ENCODE measurements at places on chromosomes 2 and 18. TPM values are rescaled to one million over a fixed set of nuclear protein-coding genes. Genes with fewer than 3 reads are reported as not detected.
A peak's percentile ranks its signal among the peaks of the same experiment; 100 is the strongest.

SCYGR4 gene
- total RNA-seq = not detected

EDAR gene
- total RNA-seq = not detected

CAPN14 gene
- 0.04 TPM for total RNA-seq

GBX2 gene
- total RNA-seq = not detected

IRS1 gene
- total RNA-seq = 13.0 TPM

ASXL3 gene
- total RNA-seq = 2.7 TPM

GRCh38 chr2:226475650-226476049 is 324.0 kb downstream of the IRS1 start:
- no peaks in the 10 kb centered on the region for H3K27me3 ChIP-seq
- no peaks in the 10 kb centered on the region for H3K4me1 ChIP-seq
- no peak for DNase-seq
- H3K36me3 ChIP-seq = no peaks in the 10 kb centered on the region
- no peak overlapping the region for H3K27ac ChIP-seq

- DNase-seq = no peak
- H3K4me1 ChIP-seq = no peaks in the 10 kb centered on the region
- H3K36me3 ChIP-seq = peaks cover 11% of the 10 kb centered on the region
These were observed 42.0 kb downstream of the TTR start for GRCh38 chr18:31633392-31634330.

DNA sequence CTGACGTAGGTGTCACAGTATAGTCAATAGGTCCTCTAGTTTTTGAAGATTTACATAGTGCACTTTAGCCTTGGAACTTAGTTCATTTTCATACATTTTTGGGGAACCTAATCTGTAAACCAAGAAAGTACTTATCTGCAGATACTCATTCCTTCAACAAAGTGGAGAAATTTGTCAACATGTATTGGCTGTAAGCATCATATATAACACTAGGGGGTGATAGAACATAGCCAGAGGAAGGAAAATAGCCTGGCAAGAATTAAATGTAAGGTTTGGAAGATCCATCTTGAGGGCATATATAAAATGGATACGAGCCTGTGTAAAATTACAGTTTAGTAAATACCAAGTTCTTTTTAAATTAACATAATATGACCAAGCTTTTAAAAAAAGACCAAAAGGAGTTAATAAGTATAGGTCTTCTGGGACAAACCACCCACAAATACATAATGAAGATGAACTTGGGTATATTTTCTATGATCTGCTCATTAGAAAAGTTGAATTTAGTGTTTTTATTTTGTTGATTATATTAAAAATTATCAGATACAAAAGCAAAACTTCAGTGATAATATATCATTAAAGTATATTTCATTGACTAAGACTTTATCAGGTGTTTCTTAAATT is 18.2 kb downstream of the RPL37A start:
- no peaks in the 10 kb centered on the region for H3K27me3 ChIP-seq
- no peak overlapping the region for H3K4me3 ChIP-seq
- peaks cover 7% of the 10 kb centered on the region for H3K4me1 ChIP-seq
- H3K36me3 ChIP-seq = no peaks in the 10 kb centered on the region
- peak; percentile 44 for DNase-seq

- no peaks in the 10 kb centered on the region for H3K4me1 ChIP-seq
- H3K27ac ChIP-seq = no peak overlapping the region
- DNase-seq = no peak
- no peak overlapping the region for H3K4me3 ChIP-seq
These were observed 1675.9 kb upstream of the CELF4 start for GRCh38 chr18:39241534-39241933.

GRCh38 chr2:121135168-121135853 is 149.7 kb downstream of the TFCP2L1 start:
- no peaks in the 10 kb centered on the region for H3K4me1 ChIP-seq
- H3K36me3 ChIP-seq = no peaks in the 10 kb centered on the region
- H3K27me3 ChIP-seq = no peaks in the 10 kb centered on the region

DNA sequence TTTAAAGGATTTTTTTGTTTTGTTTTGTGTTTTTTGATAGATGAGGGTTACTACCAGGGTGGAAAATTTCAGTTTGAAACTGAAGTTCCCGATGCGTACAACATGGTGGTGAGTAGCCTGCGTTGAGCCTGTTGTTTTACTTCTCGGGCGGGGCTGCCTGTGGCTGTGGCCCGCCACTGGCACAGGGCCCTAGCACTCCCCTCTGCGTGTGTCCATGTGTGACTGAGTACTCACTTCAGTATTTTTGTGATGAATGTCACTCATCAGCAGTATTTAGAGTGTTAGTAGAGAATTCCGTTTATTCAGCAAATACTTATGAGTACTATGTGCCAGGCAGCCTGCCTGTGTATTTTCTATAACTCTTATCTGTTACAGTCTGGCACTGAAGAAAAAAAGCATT is 44.3 kb upstream of the SCLY start:
- no peaks in the 10 kb centered on the region for H3K27me3 ChIP-seq
- no peaks in the 10 kb centered on the region for H3K36me3 ChIP-seq
- no peak for DNase-seq
- H3K27ac ChIP-seq = no peak overlapping the region
- no peaks in the 10 kb centered on the region for H3K4me1 ChIP-seq

DNA sequence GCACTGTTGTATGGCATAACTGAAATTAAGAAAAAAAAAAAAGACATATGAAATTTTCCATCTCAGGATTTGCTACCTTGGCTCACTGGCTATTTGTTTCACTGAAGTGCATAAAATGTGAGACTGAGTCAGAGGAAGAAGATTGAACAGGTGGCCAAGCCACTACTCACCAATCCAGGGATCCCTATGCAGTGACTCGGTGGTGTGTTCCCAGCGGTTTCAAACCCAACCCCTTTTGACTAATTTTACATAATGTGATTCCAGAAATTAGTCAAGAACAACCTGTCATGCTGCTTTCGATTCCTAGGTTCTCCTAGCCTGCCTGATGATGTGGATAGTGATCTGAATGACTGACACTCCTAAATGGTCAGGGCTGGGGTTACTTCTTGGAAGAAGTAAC is 77.3 kb downstream of the KLHL14 start:
- no peak for DNase-seq
- peaks cover 18% of the 10 kb centered on the region for H3K4me1 ChIP-seq
- no peak overlapping the region for H3K27ac ChIP-seq
- H3K4me3 ChIP-seq = no peak overlapping the region

DNA sequence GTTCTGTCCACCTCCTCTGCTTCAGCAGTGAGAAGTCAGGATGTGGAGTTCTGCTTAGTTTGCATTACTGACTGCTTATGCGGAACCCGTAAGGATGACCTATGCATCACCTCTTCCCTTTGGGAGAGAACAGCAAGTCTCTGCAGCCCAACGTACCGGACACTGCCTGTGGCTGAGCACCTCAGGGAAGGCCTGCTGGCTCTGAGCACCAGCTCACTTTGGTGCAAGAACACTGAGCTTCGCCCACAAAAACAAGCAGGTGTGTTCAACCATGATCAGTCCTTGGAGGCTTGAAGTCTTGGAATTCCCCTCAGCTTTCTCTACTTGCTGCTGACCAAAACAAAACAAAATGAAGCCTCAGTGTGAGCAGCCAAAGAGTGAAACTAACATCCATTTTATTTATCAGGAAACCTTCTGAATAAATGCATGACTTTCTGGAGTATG is 52.7 kb upstream of the NCK2 start:
- no peaks in the 10 kb centered on the region for H3K36me3 ChIP-seq
- H3K27ac ChIP-seq = no peak overlapping the region
- H3K4me3 ChIP-seq = no peak overlapping the region
- no peaks in the 10 kb centered on the region for H3K27me3 ChIP-seq
- no peaks in the 10 kb centered on the region for H3K4me1 ChIP-seq
- DNase-seq = no peak

DNA sequence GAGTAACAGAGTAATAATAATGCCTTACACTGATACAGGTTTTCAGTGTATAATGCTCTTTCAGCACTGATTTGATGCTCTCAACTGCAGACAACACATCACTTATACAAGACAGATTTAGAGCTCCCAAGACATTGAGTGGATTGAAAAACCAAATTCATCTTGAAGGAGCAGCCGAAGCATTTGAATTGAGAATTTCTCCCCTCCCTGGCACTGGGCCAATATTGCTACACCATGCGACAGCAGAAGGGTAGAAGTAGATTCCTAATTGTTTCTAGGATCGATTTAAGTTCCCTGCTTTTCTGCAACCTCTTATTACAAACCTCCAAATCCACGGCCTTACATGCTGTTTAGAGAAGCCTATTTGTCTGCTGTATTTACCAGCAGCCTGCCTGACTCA is 15.5 kb downstream of the CENPA start:
- no peaks in the 10 kb centered on the region for H3K4me1 ChIP-seq

DNA sequence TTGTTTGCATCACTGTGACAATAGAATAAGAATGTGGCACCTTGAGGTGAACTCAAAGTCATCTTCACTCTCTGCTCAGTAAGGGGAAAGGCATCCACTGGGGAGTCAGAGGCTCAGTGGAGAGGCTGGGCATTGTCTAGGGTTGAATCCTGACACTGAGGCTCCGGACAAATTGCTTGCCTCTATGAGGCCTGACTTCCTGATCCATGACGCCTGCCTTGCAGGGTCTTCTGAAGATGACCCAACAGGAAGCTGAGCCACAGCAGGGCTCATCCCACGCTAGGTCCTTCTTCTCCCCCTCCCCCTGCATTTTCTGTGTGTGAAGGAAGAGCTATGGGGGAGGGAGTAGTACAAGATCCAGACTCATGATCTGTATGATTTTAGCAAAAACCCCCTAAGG is 265.1 kb downstream of the SH3BP4 start:
- H3K27ac ChIP-seq = no peak overlapping the region
- H3K36me3 ChIP-seq = no peaks in the 10 kb centered on the region
- no peak overlapping the region for H3K4me3 ChIP-seq
- H3K4me1 ChIP-seq = no peaks in the 10 kb centered on the region
- no peaks in the 10 kb centered on the region for H3K27me3 ChIP-seq
- no peak for DNase-seq

DNA sequence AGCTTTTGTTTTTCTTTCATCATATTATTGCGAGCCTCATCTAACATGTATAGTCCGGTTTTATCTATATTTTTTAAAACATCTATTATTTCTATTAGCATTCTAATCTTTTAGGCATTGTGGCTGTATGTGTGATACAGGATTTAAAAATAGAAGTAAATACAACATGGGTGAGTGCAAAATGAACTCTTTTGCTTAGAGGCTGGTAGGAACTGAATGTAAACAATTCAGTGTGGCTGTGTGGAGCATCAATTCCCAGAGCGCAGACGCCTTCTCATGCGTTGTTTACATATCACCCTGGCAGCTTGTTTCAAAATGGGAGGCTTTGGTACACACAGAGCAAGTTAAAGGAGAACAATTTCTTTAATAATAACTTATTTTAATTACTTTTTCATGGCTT is 836 bp downstream of the DTNA start:
- peak overlapping the region; percentile 33 for H3K4me3 ChIP-seq
- H3K27ac ChIP-seq = no peak overlapping the region
- H3K36me3 ChIP-seq = no peaks in the 10 kb centered on the region
- H3K4me1 ChIP-seq = peaks cover 34% of the 10 kb centered on the region
- no peak for DNase-seq
- no peaks in the 10 kb centered on the region for H3K27me3 ChIP-seq

- H3K27me3 ChIP-seq = no peaks in the 10 kb centered on the region
- H3K4me3 ChIP-seq = no peak overlapping the region
- no peak for DNase-seq
- H3K36me3 ChIP-seq = no peaks in the 10 kb centered on the region
- no peak overlapping the region for H3K27ac ChIP-seq
These were observed 115.4 kb upstream of the PKDCC start for GRCh38 chr2:41932241-41933045.

GRCh38 chr2:210442878-210443277 is 33.7 kb downstream of the LANCL1 start:
- H3K36me3 ChIP-seq = peaks cover under 1% of the 10 kb centered on the region
- no peaks in the 10 kb centered on the region for H3K27me3 ChIP-seq
- peaks cover 24% of the 10 kb centered on the region for H3K4me1 ChIP-seq
- peak overlapping the region; percentile 6 for H3K27ac ChIP-seq
- H3K4me3 ChIP-seq = no peak overlapping the region

DNA sequence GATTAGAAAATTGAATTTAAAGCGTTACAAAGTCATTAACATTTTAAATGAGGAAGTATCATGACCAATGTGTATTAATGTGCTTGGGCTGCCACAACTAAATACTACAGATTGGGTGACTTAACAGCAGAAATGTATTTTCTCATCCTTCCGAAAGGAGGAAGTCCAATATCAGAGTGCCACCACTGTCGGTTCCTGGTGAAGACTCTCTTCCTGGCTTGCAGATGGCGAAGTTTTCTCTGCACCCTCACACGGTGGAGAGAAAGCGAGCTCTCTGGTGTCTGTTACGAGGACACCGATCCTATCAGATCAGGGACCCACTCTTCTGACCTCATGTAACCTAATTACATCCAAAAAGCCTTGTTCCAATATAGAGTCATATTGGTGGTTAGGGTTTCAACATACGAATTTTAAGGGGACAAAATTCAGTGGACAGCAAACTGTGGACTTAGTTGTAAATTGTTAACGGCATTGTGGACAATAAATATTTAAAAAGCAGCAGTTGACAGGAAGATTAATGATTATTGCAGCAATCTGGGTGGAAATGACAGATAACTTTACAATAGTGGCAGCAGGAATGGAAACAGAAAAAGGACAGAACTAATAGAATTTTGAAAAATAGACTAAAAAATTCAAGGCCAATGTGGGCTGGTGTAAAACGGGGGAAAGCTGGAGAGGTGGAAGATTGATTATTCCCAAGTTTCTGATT is 35.1 kb upstream of the CYRIA start:
- no peak overlapping the region for H3K27ac ChIP-seq
- no peaks in the 10 kb centered on the region for H3K27me3 ChIP-seq
- H3K4me1 ChIP-seq = no peaks in the 10 kb centered on the region
- H3K4me3 ChIP-seq = no peak overlapping the region

GRCh38 chr2:181485638-181485946 is 28.4 kb downstream of the ITGA4 start:
- H3K36me3 ChIP-seq = no peaks in the 10 kb centered on the region
- no peak overlapping the region for H3K27ac ChIP-seq
- no peak for DNase-seq
- no peak overlapping the region for H3K4me3 ChIP-seq
- H3K4me1 ChIP-seq = no peaks in the 10 kb centered on the region
- no peaks in the 10 kb centered on the region for H3K27me3 ChIP-seq
